ENCODE measurements at places on chromosomes 5 and 9. TPM values are rescaled to one million over a fixed set of nuclear protein-coding genes. Genes with fewer than 3 reads are reported as not detected.

ZNF354B gene
- 8.2 TPM for total RNA-seq

TTLL11 gene
- 3.4 TPM for total RNA-seq

IFNA2 gene
- not detected for total RNA-seq

KCNN2 gene
- not detected for total RNA-seq

PCDHA7 gene
- total RNA-seq = 2.5 TPM

ZNF462 gene
- total RNA-seq = 8.6 TPM

KIF4B gene
- not detected for total RNA-seq

Measured in regular cardiac myocyte (primary cell).